A673 (cell line): ENCODE measurements at places on chromosomes 12 and 14. TPM values are rescaled to one million over a fixed set of nuclear protein-coding genes. Genes with fewer than 3 reads are reported as not detected.

GRCh38 chr14:102878970-102879460 lies 43.4 kb upstream of the AMN start:
- H3K27ac ChIP-seq: no peak overlapping the region
- no peak overlapping the region for H3K4me3 ChIP-seq
- no peak for DNase-seq
- H3K36me3 ChIP-seq: peaks cover 14% of the 10 kb centered on the region
- H3K27me3 ChIP-seq: no peaks in the 10 kb centered on the region
- no peaks in the 10 kb centered on the region for H3K4me1 ChIP-seq

DNA sequence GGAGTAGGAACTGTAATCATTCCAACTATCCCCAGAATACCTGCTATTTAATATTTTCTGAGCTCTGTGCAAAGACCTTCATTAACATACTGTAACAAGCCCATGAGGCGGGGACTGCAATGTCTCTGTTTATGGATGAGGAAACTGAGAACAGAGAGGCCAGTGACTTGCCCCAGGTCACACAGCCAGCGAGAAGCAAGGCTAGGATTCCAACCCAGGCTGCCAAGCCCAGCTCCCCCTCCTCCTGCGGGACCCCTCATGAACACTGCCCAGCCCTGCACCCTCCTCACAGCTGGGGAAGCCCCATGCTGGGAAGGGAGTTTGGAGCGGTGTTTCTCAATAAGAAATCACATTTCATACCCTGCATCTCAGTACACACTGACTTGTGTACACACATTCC lies 10.9 kb downstream of the HVCN1 start:
- no peaks in the 10 kb centered on the region for H3K36me3 ChIP-seq
- no peak for DNase-seq
- no peak overlapping the region for H3K4me3 ChIP-seq
- no peaks in the 10 kb centered on the region for H3K4me1 ChIP-seq
- no peaks in the 10 kb centered on the region for H3K27me3 ChIP-seq
- H3K27ac ChIP-seq: no peak overlapping the region

DNA sequence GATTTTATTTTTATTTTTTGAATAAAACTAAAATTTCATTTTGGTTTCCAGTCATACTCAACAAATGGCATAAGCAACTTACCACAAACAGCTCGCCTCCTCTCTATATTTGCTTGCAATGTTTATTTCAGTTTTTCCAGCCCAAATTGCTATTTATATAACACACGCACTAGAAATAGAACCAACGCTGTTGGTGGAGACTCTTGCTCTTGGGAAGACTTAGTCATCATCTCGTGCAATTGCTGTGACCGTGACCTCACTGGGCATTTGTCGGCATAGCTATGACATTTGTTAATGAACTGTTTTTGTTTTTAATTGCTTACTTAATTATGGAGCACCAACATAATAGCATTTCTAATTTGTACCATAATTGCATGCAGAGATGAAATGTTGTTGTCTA lies 153.1 kb upstream of the OTX2 start:
- no peak overlapping the region for H3K27ac ChIP-seq
- H3K36me3 ChIP-seq: no peaks in the 10 kb centered on the region
- no peak for DNase-seq
- no peak overlapping the region for H3K4me3 ChIP-seq

RNASE4 gene
- total RNA-seq: 0.75 and 1.8 TPM in 2 replicates

DNA sequence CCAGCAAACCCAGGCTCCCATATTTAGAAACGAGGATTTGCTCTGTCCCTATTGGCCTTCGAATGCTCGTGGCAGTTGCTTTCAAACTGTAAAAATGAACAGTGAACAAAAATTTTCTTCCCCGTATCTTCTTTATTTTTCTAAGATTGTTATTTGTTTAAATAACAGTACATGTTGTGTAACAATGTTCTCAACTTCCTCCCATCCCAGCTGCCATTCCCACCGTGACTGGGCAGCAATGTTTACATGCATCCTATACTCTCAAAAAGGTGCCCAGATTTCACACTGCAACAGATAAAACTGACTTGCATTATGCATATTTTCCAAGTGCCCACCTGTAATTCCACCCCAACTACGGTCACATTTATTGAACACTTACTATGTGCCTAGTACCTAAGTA lies 12.8 kb downstream of the VCPKMT start:
- DNase-seq: no peak
- H3K4me3 ChIP-seq: no peak overlapping the region
- H3K27ac ChIP-seq: no peak overlapping the region
- no peaks in the 10 kb centered on the region for H3K4me1 ChIP-seq

DNA sequence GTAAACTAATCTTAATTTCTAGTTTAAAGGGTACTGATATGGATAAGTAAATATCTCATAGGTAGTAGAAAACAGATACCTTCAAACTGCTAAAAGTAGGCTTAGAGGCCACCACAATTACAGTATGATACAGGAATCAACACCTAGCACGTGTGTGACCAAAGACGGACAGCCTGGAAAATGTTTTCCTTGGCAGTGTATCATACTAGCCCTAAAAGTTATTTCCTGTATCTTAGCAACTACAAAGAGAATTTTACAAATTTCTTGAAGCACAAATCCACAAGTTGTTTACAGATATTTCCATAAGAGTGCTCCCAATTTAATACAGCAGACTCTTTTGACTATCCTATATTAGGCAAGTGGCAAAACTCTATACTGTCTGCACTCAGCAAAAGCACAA lies 106.0 kb downstream of the ITPR2 start:
- no peaks in the 10 kb centered on the region for H3K27me3 ChIP-seq
- no peaks in the 10 kb centered on the region for H3K36me3 ChIP-seq
- no peak overlapping the region for H3K4me3 ChIP-seq
- no peak overlapping the region for H3K27ac ChIP-seq
- H3K4me1 ChIP-seq: peaks cover 29% of the 10 kb centered on the region
- DNase-seq: no peak

DNA sequence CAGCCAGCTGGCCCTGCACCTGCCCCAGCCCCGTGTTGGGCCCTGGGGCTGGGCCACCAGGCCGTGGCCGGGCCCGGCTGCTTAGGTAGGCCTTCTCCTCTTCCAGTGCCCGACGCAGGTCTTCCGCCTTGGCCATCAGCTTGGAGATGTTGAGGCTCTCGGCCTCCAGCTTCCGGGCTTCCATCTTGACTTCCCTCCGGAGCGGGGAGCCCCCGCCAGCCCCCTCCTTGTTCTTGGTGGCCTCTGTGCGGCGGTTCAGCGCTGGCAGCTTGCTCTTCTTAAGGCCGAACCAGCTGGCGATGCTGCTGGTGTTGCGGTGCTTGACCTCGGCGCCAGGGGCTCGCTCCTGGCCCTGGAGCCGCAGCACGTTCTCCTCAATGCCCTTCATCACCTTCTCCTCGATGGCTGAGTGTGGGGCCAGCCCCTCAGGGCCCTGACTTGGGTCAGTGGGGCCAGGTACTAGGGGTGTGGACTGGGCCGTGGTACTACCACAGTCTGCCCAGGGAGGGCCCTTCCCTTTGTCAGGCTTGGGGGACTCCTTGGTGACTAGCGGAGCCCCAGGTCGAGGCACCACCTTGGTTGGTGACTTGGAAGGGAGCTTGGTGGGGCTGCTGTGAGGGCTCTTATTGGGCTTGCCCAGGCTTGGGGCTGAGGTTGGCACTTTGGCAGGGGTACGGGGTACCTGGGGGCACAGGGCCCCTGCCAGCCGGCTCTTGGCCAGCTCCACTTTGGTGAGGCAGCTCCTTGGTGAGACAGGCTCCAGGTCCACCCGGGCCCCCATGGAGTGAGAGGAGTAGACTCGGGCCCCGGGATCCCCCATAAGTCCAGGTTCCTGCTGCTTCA lies 33.2 kb downstream of the NCKAP5L start:
- DNase-seq: no peak
- no peaks in the 10 kb centered on the region for H3K4me1 ChIP-seq
- H3K27me3 ChIP-seq: no peaks in the 10 kb centered on the region
- no peak overlapping the region for H3K4me3 ChIP-seq
- H3K36me3 ChIP-seq: peaks cover 3% of the 10 kb centered on the region

DNA sequence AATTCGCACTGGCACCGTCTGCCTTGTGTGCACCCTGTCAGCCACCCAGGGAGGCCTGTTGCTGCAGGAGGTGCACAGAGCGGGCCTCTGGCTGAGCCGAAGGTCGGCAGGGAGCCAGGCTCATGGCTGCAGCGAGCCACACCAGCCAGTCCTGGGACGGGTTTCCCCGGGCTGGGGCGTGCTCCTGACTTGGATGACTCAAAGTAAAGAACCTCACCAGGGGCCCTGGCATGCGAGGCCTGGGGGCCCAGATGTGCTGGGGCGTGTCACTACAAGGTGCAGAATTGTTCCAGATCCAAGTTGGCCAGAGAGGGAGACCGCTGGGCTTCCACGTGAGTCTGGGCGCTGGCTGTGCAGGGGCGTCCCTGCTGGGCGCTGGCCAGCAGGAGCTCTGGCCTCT lies 34.5 kb downstream of the FBRSL1 start:
- no peaks in the 10 kb centered on the region for H3K27me3 ChIP-seq
- no peak for DNase-seq
- no peaks in the 10 kb centered on the region for H3K36me3 ChIP-seq
- H3K4me1 ChIP-seq: peaks cover 7% of the 10 kb centered on the region
- no peak overlapping the region for H3K4me3 ChIP-seq

ENDOU gene
- total RNA-seq: 0.35 and 0.58 TPM in 2 replicates

- no peak overlapping the region for H3K27ac ChIP-seq
- no peak for DNase-seq
- H3K4me1 ChIP-seq: no peaks in the 10 kb centered on the region
- no peaks in the 10 kb centered on the region for H3K27me3 ChIP-seq
- H3K36me3 ChIP-seq: no peaks in the 10 kb centered on the region
- no peak overlapping the region for H3K4me3 ChIP-seq
Measured at GRCh38 chr12:562634-563033, 100.6 kb downstream of the NINJ2 start.
